NCI-H510A (cell line): ENCODE measurements at places on chromosomes 16 and 17.
A peak's percentile ranks its signal among the peaks of the same experiment; 100 is the strongest.

DNA sequence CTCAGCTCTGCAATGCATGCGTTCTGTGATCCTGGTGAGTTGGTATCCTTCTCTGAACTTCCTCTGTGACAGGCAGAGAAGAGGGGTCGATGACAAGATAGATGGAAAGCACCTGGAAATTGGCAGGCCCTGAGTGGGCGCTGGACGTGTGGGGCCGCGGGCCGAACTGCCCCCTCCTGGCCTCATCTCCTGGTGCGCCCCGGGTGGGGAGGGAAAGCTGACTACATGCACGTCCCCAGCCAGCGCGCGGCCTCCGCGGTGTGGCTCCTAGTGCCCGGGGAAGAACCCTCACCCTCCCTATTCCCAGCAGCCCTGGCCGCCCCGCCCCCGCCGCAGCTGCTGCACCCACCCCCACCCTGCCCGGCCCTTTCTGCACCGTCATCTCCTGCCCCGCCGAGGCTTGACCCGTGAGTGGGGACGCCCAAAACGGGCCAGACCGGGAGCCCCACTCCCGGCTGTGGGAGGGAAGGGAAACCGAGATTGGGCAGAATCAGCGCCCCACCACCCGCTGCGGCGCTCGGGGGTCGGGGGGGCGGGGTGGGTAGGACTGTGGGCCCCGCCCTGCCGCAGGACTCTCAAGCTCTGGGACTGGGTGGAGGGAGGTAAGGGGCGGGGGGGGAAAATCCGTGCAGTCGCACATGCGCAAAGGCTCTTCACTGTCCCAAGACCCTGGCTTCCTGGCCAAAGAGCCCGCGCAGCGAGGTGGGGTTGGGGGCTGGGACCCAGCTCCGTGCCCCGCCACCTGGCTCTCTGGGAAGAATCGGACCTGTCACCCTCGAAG lies at the start of gene NOL3:
Gene NOL3, plus strand, starts transcription at position 371 of the 781 bp plus-strand sequence.
- peak; percentile 78 for DNase-seq

- DNase-seq: no peak
Measured at GRCh38 chr16:10529895-10530669, 50.3 kb downstream of the EMP2 start.

DNA sequence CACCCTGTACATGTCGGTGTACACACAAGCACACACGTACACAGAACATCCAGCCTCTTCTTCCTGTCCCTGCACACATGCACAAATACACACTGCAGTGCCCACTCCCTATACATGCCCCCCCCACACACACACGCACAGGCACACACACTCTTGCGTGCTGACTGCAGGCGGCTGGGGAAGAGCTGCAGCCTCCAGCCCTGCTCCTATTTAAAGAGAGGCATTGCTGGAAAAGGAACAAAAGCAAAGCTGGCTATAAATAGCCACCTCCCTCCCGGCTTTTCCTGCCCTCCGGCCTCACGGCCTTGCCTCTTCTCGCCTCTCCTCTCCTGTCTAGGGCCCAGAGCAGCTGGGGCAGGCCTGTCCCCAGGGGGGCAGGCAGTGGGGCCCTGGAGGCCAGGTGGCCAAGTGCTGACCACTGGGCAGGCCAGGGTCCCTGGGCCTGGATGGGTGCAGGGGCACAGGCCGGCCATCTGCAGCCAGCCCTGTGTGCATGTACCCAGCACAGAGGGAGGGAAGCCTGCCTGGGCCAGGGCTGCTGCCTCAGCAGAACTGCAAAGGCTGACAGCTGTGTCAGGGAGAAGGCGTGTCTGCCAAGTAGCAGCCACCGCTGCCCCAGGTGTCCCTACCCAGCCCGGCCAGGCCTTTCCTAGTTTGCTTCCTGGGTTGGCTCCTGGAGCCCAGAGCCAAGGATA lies 25.4 kb downstream of the RTN4RL1 start:
- peak; percentile 64 for DNase-seq

DNA sequence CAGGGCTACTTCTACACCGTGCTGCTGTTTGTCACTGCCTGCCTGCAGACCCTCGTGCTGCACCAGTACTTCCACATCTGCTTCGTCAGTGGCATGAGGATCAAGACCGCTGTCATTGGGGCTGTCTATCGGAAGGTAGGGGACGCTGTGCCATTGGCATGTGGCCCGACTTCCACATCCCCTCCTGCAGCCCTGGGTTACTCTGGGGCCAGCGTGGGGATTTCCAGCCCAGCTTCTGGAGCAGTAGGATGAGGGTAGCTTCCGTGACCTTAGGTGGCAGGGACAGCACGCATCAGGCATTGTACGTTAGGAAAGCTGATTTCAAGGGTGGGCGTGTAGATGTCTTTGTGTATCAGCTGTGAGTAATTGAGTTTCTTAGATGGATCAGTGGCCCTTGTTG lies 96.5 kb downstream of the ABCC1 start:
- no peak for DNase-seq

- DNase-seq: no peak
Measured at GRCh38 chr17:36057911-36058310, 6.2 kb upstream of the CCL18 start.

GRCh38 chr16:50736448-50736847 lies 5.4 kb upstream of the CYLD start:
- no peak for DNase-seq
